T follicular helper cell (primary cell): ENCODE measurements at places on chromosomes 3 and 15.

DNA sequence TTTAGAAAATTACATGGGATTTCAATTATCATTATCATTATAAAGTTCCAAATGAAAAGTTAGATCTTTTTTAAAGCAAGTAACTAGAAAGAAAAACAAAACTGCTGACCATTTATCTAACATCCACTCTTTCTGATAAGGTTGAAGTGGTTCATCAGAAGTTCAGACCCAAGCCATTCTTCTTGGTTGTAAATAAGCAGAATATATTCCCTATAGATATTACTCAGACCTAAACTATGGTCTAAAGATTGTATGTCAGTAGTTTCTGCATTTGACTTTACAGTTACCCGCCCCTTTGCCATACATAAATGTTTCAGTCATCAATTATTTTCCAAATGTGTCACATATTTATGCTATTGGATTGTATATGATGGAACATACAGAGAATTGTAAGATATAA, 136.7 kb downstream of the PLOD2 start:
- DNase-seq: no peak

DNA sequence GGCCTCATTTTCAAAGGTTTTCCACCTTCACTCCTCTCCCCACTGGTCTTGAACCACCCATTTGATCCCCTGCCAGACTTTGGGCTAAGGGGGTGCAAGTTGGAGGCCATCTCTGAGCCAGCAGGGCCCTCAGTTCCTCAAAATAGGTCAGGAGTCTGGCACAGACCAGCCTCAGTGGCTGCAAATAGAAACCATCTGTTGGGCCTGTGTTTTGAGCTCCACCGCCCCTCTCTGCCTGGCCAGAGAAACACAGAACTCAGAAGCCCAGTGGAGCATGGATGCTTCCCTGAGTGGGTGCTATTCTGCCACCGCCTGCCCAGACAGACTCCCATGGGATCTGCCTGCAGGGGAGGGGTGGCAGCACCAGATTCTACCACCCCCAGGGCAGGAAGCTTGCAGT, 56.3 kb downstream of the CORO2B start:
- DNase-seq: no peak

DNA sequence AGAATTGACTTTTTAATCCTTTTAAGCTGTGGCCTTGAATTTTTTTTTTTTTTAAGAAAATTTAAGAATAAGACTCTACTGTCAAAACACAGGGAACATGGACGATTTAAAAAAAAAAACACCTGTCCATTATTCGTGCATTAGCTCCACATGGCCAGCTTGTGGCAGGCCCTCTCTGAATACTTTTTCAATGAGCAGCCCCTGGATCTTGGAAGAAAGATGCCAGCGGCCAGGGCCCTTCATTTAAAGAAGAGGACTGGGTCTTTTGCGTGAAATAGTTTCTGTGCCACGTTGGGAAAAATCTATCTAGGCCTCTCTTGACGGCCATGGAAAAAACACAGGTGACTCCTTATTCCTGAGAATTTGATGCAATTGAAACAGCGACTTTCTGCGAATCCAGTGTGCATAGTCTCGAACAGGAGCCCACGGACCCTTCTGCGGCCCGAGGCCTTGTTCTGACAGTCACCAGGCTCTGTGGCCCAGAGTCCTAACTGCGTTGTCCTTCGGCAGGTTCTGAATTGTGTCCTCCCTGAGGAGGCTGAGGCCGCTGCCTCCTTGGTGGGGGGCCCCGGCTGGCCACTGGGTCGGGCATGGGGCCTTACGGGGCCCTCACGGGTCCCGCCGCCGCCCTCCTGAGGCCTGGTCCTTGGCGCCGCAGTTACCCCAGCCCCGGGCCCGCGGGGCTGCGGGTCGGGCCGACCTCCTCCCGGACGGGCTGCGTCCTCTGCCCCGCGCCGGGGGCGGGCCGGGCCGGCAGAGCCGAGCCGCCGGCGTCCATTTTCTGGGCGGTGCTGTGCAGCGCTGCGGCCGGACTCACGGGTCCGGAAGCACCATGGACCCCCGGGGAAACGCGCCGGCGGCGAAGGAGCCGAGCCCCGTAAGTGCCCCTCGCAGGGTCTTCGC, 33.5 kb downstream of the ZBTB38 start:
- no peak for DNase-seq

- no peak for DNase-seq
These were observed 914.5 kb upstream of the EPHA6 start for GRCh38 chr3:95899911-95900310.
